ENCODE measurements at places on chromosomes 3 and 15. TPM values are rescaled to one million over a fixed set of nuclear protein-coding genes. Genes with fewer than 3 reads are reported as not detected.

Gene SCAANT1
- not detected for total RNA-seq

Gene CACNA2D2
- 0.85 TPM for total RNA-seq

Gene STT3B
- total RNA-seq, result 79.5 TPM

Gene SERINC4
- not detected for total RNA-seq

Gene CRYGS
- total RNA-seq, result not detected

Gene ROBO2
- total RNA-seq, result 2.9 TPM

Gene CADPS
- total RNA-seq, result not detected

Gene TRH
- total RNA-seq, result not detected

Gene TYRO3
- total RNA-seq, result 7.0 TPM

Gene LRTM1
- total RNA-seq, result not detected

Gene CHST13
- not detected for total RNA-seq

Data from ascending aorta (tissue), 2 donors.